ENCODE measurements at places on chromosomes 5 and 9. TPM values are rescaled to one million over a fixed set of nuclear protein-coding genes. Genes with fewer than 3 reads are reported as not detected.

- no peak for DNase-seq
Measured at GRCh38 chr9:112009656-112010055, 113.0 kb downstream of the UGCG start.

- no peak for DNase-seq
Measured at GRCh38 chr5:4639946-4640345, 500.2 kb upstream of the ADAMTS16 start.

- no peak for DNase-seq
Measured at GRCh38 chr5:101517795-101518194, 614.7 kb upstream of the ST8SIA4 start.

DNA sequence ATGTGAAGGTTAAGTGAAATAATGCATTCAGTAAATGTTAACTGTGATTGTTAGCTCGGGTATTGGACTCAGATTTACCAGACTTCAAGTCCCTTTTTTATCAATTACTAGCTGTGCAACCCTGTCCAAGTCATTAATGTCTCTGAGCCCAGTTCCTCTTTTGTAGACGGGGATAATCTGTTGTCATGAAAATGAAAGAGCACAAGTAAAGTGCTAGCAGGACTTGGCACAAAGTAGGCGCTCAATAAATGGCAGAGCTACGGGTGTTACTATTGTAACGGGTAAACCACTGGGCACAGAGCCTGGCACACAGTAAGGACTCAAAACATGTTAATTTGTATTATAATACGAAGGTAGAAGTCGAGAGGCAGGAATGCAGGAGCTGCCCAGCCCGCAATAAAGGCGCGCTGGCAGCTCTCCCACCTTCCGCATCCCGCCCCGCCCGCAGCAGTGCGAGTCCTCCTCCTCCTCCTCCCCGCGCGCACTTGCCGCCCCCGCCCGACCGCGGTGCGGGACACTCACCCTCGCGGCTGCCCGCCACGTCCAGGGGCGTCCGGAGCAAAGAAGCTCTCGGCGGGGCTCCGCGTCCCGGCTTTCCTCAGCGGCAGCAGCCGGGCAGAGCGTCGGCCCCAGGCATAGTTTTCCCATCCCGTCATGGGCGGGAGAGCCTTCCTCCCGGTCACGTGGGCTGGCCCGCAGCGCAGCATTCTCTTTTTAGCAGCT lies at the start of gene C1QTNF2:
TSS of gene C1QTNF2 (minus strand) at position 637 of the 723 bp plus-strand sequence. CDS start 15,615 bp downstream, outside the sequence.
- no peak for DNase-seq

DNA sequence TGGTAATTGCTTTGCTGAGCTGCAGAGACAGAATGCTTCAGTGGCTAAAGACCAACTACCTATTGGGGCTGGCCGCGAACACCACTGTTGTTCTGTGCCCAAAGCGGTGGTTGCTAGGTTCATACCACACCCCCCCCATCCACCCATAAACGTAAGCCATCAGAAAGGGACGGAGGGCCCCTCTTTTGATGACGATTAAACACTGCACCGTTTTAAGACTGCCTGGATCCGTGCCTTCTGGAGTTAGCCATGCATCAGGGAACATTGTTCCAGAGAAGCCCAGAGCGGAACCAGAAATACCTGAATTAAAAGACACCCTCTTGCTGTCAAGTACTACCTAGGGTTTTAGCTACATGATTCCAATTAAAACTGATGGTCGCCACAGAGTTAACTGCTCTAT lies 369.1 kb upstream of the DAP start:
- DNase-seq = no peak

- DNase-seq = no peak
Measured at GRCh38 chr9:90961375-90961774, 159.8 kb downstream of the SYK start.

GRCh38 chr5:164481270-164481669 lies 975.9 kb downstream of the MAT2B start:
- DNase-seq = no peak

The EFNA5 gene
- total RNA-seq = 34.8 TPM

The SHC3 gene
- 0.64 TPM for total RNA-seq

The SPATA31A6 gene
- not detected for total RNA-seq

Data from chondrocyte (in vitro differentiated cells).